ENCODE measurements at places on chromosomes 16 and 17.
A peak's percentile ranks its signal among the peaks of the same experiment; 100 is the strongest.

- peak; percentile 85 for DNase-seq
Observed at GRCh38 chr16:23835390-23836077, at the start of gene PRKCB. PRKCB (plus strand) TSS chr16:23835983.

DNA sequence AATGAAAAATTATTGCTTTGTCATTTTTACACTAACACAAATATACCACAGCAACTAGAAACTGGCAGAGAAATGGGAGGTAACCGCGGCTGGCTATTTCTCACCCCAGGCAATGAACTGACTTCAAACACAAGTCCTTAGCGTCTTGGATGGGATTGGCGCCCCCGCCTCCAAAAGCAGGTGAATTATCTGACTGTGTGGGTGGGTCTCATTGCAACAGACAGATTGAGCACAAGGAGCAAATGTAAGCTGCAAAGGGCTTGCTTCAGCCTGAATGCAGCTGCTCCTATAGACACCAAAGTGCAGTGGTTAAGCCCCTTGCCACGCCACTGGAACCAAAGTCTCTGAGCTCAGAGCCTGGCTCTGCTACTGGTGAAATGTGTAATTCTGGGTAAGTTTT is 225.0 kb downstream of the XYLT1 start:
- DNase-seq = no peak

GRCh38 chr16:64996641-64997040 is 125.2 kb downstream of the CDH11 start:
- no peak for DNase-seq

DNA sequence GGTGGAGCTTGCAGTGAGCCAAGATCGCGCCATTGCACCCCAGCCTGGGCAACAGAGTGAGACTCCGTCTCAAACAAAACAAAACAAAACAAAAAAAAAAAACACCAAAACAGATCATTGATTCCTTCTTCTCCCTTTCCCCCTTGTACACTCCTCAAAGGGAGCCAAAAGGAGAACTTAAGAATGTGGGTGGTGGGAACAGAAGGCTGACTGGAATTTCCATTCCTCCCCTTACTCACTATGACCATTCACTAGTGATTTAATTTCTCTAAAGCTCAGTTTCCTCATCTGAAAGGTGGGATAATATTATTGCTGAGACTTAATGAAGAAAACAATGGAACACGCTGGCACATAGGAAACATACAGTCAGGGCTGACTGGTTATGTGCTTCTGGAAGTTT is 17.1 kb upstream of the HNF1B start:
- no peak for DNase-seq

GRCh38 chr17:74805591-74805991 is 29.4 kb upstream of the NAT9 start:
- DNase-seq = no peak

DNA sequence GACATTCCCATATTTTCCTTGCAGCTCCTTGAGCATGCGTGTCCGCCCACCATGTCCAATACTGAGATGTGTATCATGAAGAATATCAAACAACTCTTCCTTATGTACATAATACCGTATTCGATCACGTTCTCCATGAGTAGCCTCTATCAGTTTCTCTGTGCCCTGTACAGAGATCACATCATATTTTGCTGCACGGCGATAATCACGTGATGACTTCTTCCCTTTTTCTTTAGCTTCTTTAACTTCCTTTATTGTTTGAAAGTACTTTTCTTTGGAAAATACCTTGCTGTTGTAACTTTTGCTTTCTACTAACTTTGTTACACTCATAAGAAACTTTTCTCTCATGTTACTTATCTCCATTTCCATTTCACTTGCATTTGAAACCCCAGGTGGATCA is 6.6 kb downstream of the KRABD2 start:
- DNase-seq = no peak

- no peak for DNase-seq
Observed at GRCh38 chr17:79046197-79046915, 22.4 kb downstream of the C1QTNF1 start.
